ENCODE measurements at places on chromosomes 5 and 9. TPM values are rescaled to one million over a fixed set of nuclear protein-coding genes. Genes with fewer than 3 reads are reported as not detected.

TMEM245 gene
- total RNA-seq: 88.1 TPM

DNA sequence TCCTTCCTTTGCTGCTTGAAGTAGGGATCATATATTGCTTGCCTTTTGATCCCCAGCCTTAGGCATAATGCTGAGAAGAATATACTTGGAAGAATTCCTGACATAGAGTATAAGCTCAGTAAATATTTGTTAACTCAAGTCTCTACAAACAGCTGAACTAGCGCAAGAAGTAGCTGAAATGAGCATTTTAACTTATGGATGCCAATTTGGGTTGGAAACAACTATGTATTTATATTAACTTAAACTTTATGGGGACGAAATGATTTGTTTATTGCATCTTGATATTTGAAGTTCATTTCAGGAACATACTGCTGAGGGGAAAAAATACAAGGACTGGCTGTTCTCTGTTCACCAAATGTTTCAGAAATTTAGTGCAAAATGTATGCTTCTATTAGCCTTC lies 258.7 kb downstream of the CDH12 start:
- no peak for DNase-seq

DNA sequence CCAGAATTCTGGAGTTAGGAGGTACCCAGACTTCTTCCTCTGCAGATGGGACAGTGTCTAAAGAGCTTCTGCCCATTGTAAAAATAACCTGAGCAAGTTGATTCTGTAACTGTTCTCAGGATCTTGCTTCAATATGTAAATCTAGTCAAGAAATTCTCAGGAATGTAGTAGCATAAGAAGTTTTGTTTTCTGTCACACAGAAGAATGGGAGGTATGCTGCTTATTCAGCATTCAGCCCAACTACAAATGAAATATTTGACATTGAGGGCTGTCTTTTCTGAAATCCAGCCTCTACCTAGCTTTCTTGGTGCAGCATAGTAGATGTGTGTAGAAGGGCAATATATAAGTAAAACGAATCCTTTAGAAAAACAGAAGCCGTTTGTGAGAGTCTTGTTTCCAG lies 13.8 kb downstream of the MACIR start:
- DNase-seq: no peak

ZBED3 gene
- 2.3 TPM for total RNA-seq

DNA sequence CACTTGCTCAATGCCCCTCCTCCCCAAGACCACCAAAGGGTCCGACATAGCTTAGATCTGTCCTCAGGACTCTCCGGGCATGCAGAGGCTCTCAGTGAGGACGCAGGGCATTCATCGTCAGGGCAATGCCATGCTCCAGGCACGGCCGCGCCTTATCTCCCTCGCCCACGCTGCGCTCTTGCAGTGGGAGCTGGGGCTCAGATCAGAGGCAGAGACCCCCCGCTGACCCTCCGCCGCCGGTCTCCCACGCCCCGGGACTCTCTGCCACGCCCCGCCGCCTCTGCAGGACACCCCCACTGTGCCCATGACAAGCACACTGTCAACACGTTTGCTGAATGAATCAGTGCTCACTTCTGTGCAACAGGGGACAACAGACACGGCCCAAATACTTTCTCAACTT lies 140.7 kb downstream of the ADAMTS2 start:
- DNase-seq: no peak

DNA sequence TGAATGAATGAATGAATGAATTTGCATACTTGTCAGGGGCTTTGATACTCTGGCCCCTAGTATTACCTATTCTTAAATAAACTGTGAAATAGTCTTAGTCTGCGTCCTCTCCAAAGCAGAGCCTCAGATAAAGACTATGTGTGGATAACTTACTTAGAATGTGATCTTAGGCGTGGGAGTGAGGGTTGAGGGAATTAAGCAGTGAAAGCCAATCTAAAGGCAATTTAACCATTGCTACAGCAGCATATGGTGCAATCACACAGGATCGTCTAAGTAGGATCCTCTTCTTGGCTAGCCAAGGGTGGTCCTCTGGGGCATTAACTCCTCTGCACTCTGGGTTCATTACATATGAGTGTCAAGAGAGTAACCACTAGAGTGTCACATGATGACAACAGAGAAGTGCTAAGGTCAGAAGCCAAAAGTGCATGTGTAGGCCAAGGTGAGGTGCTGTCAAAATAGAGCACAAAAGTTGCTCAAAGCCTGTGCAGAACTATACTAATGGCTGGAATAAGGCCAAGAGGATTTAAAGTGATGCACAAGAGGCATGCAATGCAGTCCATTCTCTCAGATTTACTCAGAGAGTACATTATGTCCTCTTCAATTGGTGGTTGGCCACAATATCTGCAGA lies 274.4 kb upstream of the SEMA6A start:
- DNase-seq: peak; percentile 3

DNA sequence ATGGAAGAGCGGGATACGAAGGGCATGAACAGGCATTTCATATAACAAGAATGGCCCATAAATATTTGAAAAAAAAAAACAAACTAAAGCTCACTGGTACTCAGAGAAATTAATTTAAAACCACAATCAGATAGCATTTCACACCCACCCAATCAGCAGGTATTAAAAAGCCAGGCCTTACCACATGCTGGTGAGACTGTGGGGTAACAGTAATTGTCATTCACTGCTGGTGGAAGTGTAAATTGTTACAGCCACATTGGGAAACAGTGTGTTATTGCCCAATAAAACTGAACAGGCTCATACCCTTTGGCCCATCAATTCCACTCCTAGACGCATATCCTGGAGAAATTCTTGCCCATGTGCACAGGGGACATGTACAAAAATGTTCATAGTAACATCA lies 66.0 kb downstream of the PLAC8L1 start:
- no peak for DNase-seq

DNA sequence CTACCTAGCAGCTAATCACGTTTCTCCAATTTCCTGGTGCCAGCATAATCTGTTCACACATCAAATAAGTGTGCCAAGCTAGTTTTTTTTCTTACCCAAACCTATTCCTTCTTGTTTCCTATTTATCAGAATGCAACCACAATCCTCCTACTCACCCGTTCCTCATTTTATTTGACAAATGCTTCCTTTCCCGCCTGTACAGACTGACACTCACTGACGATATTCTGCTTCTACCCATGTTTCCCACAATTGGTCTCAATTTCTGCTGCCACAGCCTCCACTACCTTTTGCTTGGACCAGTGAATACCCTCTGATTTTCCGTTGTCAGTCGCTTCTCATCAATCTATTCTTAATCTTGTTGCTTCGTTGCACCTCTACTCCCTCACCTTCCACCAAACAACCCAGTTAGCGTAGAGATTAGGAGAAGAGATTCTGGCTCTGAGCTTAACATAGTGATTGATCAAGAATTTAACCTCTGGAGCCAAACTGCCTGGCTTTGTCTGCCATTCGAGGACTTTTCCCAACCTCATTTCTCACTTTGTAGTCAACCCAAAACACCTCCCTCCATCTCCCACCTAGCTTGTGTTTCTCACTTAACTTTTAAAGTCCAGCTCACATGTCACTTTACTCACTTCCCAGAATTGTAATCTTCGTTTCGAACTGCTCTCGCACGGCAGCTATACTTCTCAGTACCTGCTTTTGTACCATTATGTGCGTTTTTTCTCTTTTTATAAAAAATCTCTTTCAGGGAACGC lies 729 bp upstream of the TMEM38B start:
- no peak for DNase-seq

DNA sequence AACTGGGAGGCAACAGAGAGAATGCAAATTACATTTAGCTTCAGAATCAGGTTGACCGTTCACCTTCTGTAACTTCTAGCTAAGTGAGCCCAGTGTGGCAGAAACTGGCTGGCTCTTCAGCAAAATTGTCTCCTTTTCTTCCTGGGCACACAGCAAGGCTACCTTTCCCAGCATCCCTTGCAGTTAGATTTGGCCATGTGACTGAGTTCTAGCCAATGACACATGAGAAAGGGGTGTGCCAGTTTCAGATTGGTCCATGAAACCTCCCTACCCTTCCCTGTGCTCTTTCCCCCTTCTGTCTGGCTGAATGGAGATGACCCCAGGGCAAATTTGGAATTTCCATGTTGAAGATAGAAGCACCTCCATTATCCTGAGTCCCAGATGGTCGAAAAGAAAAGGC lies 72.5 kb upstream of the SMIM23 start:
- no peak for DNase-seq

DNA sequence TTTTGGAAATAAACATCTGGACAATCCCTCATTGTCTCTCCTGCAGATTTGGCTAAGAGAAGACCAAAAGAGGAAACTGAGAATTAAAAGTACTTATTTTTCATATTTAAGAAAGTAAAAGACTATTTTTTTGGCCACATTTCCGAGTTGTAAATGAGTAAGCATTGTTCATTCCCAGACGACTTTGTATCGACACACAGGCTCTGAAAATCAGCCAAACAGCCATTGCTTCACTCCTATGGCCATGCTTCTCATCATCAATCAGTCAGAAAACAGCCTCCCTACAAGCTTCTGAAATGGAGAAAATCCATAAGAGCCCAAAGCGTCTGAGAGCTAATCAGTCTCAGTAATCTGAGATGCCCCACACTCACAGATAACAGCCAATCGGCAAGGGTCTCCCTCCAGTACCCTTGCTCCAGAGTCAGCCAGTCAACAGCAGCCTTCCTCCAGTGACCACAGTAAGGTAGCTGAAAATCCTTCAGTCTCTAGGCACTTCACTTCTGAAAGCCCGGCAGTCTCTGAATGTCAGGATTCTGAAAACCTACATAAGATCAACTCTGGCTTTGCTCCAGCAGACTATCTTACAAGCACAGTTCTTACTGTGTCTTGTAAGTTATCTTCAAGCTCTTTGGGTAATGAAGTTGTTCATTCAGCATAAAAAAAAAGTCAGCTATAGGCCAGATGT lies 30.9 kb downstream of the CDO1 start:
- DNase-seq: peak; percentile 11

All from cardiac muscle cell (in vitro differentiated cells and primary cell).